ENCODE measurements at places on chromosomes 16 and 17.

DNA sequence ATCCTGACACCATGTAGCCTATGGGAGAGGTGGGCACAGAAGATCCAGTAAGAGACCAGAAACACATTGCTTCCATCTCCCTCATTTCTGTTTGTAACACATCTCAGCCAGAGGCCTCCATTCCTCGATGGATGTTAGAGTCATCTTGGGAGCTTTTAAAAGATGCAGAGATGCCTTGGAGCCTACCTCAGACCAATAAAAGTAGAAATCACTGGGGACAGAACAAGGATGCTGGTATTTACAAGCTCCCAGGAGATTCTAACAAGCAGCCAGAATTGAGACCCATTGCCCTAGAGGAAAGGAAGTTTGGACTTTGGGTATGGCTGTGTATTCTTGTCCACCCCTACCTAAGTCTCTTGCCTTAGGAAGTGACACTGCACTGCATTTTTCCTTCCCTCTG is 40.8 kb downstream of the HS3ST3A1 start:
- no peak for DNase-seq

DNA sequence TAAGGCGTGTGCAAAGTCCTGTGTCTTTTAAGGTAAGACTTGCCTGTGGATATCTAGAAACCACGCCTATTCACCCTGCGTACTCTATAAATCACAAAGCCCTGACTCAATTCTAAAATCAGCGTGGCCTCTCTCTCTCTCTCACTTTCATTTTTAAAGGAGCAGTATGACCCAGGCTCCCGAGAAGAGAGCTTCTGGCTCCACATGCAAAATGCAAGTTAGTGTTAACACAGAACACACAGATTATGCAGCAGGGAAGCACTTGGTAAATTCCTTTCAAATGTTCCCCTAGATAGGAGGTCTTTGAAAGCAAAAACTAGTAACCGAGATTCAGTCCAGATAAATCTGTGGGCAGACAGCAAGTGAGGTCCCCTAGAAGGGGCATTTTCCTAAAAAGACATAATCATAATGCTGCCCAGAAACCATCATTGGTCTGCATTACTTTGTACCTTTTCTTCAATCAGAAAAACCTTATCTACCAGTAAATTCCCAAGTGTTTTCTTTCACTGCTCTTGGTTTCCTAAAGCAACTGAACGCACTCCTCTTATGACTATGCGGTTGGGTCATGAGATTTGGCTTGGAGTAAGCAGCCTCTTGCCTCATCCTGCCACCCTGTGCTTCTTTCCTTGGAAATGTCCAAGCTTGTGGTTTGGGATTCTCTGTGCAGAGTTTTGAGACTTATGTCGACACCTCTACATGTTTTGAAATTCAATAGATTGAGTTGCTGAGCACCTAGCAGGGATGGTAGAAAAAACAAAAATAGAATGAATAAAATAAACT is 31.7 kb upstream of the KCNJ2 start:
- peak; percentile 96 for DNase-seq

DNA sequence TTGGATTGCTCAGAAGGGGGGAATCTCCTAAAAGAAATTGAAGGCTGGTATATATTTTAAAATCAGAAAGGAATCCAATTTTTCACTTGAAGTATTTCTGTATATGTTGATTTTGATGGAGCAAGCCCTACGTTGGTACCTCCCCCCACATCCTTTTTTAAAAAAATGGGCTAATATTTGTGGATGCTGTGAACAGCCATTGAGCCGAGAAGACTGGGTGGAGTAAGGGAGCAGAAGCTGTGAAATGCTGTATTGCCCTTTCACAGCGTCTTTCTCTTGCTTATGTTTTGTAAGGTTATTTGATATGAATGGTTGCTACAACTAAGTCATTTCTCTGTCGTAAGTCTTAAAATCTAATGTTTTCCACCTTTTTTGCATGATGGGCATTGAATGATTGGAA is 2.3 kb downstream of the PAFAH1B1 start:
- DNase-seq = peak; percentile 27

GRCh38 chr16:74737521-74737920 is 36.9 kb upstream of the MLKL start:
- DNase-seq = no peak

Measured in fibroblast of pulmonary artery (primary cell).